ENCODE measurements at places on chromosomes 3 and 15. TPM values are rescaled to one million over a fixed set of nuclear protein-coding genes. Genes with fewer than 3 reads are reported as not detected.

- DNase-seq, result no peak
These were observed 302.7 kb downstream of the AGBL1 start for GRCh38 chr15:86382341-86382740.

GRCh38 chr3:17747174-17747889, 4.9 kb upstream of the TBC1D5 start:
- no peak for DNase-seq

The FEZF2 gene
- not detected for polyA plus RNA-seq

DNA sequence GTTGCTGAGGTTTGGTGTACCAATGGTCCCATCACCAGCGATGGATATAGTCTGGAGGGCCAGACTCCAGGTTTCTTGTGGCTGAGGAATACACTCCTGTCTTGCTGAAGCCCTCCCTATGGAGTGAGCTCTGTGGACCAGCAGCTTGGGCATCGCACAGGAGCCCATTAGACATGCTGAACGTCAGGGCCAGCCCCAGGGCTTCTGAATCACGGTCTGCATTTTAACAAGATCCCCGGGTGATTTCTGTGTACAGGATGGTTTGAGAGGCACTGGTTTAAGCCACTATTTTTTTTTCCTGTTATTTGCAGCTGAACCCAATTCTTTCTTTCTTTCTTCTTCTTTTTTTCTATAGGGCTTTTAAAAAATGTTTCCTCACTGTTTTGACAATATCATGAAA, 69.5 kb upstream of the XCR1 start:
- no peak for DNase-seq

Data from hindlimb muscle (tissue), 1 donor.